Left hindlimb (tissue), 1 donor: ENCODE measurements at places on chromosomes 2 and 18.
A peak's percentile ranks its signal among the peaks of the same experiment; 100 is the strongest.

DNA sequence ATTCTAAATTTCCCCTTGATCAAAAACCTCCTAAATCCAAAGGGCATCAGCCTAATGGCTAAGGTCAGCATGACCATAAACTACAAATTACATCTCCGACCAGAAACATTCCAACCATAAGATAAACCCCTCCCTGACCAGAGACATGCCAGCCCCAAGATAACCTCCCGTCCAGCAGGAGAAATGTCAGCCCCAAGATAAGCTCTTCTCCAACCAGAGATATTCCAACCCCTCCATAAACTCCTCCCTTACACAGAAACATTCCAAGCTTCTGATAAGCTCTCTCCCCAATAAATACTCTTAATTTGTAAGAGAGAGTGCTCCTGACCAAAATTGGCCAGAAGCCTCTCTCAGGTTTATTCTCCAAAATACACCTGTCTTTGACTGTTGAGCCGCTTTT, 274.0 kb downstream of the RNF152 start:
- DNase-seq, result no peak

- peak; percentile 94 for DNase-seq
Observed at GRCh38 chr2:231056453-231057416, at the start of gene PSMD1. Gene PSMD1 (plus strand): TSS chr2:231056867. CDS start chr2:231057026, 159 bp downstream.

GRCh38 chr18:25701821-25702220, 349.9 kb upstream of the ZNF521 start:
- no peak for DNase-seq

- DNase-seq, result no peak
Observed at GRCh38 chr2:197894751-197895274, 90.4 kb downstream of the PLCL1 start.
